ENCODE measurements at places on chromosomes 3 and 15. TPM values are rescaled to one million over a fixed set of nuclear protein-coding genes. Genes with fewer than 3 reads are reported as not detected.

DNA sequence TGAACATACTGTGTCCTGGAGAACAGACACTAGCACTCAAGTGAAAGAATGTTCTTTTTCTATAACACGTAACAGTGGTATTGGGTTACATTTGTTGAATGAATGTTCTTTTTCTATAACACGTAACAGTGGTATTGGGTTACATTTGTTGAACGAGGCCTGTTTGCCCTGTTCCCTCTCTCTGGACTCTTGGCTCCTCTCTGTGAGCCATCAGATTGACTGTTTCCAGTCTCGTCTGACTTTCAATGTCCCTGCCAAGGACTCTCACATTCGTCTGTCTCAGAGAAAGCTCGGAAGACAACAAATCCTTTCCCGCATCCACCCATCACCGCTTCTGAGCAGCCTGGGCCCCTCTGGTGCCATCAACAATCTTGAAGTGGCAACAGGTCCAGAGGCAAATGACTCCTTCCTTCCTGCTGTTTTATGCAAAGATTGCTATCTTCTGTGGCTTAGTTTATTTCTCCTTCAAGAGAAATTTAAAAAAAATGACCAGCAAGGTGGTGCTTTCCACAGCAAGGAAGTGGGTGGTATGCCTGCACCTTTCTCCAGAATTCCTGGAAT, 8.0 kb downstream of the TMEM45A start:
- no peak for DNase-seq

- no peak for DNase-seq
Measured at GRCh38 chr3:157238457-157238856, 78.5 kb upstream of the CCNL1 start.

DNA sequence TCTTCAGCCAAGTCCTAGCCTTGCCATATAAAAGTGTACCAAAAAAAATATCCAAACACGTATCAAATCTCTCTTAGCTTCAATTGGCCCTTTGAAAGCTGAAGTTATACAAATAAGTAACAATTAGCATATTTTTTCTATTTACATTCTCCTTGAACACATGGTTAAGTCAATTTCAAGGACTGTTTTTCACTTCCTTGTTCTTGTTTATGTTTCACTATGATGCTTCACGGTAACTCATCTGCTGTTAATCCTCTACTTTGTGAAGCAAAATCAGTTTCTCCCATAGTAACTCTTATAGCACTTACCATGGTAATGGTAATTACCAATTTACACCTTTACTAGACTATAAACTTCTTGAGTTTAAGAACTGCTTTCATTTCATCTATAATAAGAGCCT, 10.6 kb upstream of the SPRED1 start:
- DNase-seq: no peak

DNA sequence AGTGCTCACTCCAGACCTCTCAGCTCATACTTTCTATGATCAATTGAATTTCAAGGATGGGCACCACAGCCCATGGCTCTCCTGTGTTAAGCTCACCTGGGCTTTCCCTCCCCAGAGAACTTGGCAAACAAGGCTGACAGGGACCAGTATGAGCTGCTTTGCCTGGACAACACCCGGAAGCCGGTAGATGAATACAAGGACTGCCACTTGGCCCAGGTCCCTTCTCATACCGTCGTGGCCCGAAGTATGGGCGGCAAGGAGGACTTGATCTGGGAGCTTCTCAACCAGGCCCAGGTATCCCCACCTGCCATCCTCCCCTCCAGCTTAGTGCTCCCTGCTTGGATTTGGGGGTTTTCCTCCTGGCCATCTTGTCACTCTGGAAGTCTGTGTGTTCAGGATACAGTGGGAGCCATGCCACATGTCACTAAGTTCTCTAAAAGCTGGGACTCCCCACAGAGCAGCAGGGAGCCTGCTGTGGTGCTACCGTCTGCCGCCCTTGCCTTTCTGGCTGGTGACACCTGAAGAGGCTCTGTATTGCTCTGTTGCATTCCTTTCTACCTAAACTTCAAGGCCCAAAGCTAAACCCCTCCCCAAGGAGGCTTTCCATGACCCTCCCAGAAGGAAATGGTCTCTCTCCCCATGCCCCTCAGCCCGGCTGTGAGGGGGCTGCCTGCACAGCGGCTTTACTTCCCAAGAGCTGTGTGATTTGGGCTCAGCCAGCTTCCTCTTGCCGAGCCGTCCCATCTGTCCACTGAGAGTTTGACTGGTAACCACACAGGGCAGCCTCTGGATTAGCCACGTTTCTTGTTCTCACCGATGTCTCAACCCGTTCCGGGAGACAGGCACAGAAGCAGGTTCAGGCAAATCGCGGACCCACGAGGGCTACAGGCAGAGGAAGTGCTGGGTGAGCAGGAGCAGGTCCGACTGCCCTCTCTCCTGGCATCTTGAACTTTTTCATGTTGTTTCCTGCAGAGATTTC, 10.8 kb downstream of the TF start:
- DNase-seq: no peak

GRCh38 chr15:31326875-31327668, 437 bp downstream of the KLF13 start:
- DNase-seq: no peak

ALDH1A2 gene
- 13.6 TPM for polyA plus RNA-seq

PRR23A gene
- polyA plus RNA-seq: not detected

GRCh38 chr15:44726136-44726535, 10.2 kb upstream of the TRIM69 start:
- no peak for DNase-seq

GP5 gene
- polyA plus RNA-seq: 0.27 TPM

Data from muscle of arm (tissue), 14 donors.